NCI-H1417 treated with DMSO at 0.1 percent for 48 hours (cell line): ENCODE measurements at places on chromosomes 3 and 15.

DNA sequence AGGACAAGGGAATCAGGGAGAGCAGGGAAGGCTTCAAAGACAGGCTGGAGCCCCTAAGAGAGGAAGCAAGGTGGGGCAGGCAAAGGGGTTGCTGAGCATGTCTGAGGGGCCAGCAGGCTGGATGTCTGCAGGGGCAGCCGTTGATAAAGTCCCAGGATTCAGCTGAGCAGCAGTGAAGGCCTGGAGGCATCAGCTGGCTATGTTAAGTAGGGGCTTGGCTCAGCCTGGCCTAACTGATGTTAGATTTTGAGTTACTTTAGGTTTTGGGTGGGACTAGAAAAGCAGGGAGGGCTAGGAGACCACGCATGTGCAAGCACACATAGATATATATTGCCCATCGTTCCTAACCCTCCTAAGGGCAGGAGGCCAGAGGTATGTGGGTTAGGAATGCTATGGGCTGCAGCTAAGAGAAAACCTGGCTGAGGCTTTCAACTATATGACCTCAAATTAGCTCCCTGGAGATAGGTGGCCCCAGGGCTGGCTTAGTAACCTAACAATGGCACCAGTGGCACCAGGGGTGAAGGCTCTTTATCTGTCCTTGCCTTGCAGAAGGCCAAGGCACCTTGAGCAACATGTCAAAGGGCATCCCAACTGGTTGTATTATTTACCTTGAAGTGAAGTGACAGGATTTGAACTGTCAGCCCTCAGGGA lies 331.5 kb upstream of the CTDSPL start:
- DNase-seq = no peak

- DNase-seq = no peak
These were observed 1.2 kb downstream of the BNC1 start for GRCh38 chr15:83283138-83283812.

DNA sequence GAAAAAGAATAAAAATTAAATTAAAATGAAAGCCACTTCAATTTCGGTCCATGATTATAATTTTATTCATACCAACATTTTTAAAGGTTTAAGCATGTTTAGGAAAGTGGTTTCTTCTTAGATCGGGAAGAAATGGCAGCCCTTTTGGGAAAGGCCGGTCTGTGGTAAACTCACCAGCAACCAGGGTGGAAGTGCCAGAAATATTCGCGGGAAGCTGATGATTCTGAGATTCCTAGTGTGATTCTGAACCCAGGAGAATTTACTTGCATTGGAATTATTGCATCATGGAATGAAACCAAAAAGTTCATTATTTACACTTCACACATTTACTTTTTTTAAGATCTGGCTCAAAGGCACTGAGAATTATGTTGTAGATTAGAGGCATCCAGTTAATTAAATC lies 97.2 kb upstream of the CCNL1 start:
- DNase-seq = no peak

GRCh38 chr3:70811880-70812279 lies 499.4 kb upstream of the MDFIC2 start:
- no peak for DNase-seq

DNA sequence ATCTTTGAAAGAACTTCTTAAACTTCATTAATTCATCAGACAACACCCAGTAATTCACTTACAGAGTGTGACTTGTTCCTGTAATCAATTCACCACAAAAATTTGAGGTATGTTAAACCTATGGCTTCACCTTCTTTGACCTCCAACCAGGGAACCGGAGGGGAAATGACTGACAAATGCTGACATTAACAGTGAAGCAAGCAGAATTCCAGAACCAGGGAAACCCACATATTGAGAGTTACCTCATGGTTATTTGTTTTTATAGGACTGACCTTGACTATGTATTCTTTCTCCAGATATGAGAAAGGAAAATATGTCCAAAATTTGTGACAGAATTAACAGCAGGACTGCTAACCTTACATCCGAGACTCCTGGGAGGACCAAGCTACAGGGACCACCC lies 2.7 kb downstream of the P3H2 start:
- no peak for DNase-seq

DNA sequence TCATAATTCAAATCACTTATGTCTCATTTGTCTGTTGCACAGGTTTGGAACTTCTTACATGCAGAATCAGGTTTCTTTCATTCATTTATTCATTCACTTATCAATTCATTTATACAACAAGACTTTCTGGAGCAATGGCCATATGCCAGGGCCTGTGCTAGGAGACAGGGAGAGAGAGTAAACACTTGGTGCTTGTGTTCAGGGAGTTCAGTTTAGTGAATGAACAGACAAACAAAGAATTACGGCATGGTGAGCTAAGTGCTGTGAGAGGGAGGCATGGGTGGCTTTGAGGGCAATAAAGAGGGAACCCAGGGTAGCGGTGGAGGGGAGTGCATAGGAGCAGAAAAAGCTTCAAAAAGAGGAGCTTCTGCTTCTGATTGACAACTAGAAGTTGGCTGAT lies 8.5 kb upstream of the IREB2 start:
- DNase-seq = no peak

GRCh38 chr15:79365765-79366164 lies 54.9 kb downstream of the TMED3 start:
- no peak for DNase-seq

GRCh38 chr3:61154457-61155198 lies 96.6 kb downstream of the FHIT start:
- DNase-seq = no peak

GRCh38 chr15:64050281-64051092 lies 4.2 kb upstream of the DAPK2 start:
- DNase-seq = peak; percentile 73

- no peak for DNase-seq
These were observed 38.8 kb downstream of the LRRFIP2 start for GRCh38 chr3:37135561-37135960.

DNA sequence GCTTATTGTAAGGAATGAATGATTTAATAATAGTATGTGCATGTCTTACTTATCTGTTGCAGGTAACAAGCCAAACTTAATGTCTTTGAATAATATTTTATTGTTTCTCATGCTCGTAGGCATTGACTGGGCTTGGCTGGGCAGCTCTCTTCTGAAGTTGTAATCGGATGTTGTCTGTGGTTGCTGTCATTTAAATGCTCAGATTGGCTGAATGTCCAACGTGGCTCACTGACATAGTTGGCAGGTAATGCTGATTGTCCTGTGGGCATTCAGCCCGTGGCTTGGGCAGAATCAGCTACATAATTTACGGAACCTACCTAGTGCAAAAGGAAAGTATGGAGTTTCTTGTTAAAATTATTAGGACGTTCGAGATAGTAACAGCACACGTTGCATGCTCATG lies 297.4 kb upstream of the GBE1 start:
- no peak for DNase-seq

DNA sequence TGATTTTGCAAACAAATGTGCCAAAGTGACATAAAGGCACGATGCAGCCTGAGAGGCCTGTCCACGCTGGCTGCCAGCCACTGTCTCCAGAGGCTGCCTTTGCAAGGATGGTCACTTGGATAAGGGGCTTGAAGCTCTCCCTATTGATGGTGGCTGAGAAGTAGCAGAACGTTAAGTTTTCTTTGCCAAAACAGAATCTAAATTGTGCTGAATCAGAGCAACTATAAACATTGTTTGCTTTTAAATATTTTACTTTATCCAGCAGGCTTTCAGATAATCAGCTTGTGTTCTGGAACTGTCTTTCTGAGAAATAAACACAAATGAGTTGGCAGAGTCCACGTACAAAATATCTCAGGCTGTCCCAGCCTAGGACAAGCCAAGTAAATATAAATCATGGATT lies 23.8 kb upstream of the CNBP start:
- no peak for DNase-seq
